ENCODE measurements at places on chromosomes 1 and 21. TPM values are rescaled to one million over a fixed set of nuclear protein-coding genes. Genes with fewer than 3 reads are reported as not detected.

The TBX15 gene
- 15.0 TPM for total RNA-seq

The TSTD1 gene
- total RNA-seq = 30.7 TPM

The APOBEC4 gene
- not detected for total RNA-seq

- DNase-seq = no peak
Measured at GRCh38 chr1:21705303-21705980, 36.3 kb upstream of the RAP1GAP start.

DNA sequence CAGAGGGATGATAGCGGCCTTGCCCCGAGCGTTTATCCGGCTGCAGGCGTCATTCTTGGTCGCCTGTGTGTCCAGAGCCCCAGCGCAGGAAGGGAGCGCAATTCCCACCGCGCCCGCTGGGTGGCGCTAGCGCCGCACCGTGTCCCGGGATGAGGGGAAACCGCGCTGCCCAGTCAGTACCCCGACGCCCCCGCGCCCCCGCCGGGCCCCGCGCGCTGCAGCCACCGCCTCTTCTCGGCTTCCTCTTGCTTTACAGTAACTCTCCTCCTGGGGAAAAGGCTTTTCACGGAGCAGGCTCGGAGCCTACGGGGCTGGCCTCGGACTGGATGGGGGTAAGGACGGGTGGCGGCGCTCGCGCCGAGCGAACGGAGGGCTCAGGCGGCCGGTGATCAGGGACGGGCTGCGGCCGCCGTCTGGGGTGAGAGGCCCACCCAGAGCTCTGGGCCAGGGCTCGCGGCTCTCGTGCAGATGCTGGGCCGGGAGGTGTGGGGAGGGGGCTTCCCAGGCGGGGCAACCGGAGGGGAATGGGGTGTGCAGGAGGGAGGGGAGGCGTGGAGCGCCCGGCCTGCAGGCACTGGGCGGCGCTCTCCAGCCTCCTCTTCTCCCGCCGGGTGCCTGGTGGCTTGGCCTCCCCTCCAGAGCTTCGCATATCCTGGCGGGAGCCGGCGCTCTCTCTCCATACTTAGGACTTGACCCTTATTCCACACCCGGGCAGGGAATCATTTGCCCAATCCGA lies 29.8 kb downstream of the TEX35 start:
- DNase-seq = peak; percentile 93

DNA sequence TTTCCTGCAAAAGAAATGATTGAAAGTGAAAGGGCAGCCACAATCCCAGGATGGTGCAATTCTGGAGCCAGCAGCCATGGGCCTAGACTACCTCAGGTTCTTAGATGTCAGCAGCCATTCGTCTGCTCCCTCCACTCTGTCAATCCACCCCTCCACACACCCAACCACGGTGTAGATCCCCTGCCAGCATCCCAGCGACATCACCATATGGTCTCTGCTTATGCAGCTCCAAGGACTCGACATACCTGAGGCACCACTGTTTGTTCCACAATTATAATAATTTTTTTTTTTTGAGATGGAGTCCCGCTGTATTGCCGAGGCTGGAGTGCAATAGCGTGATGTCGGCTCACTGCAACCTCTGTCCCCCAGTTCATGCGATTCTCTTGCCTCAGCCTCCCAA lies 6.5 kb downstream of the SYNC start:
- DNase-seq = no peak

Measured in left lobe of liver (tissue), 2 donors.